Stimulated activated CD4-positive, alpha-beta T cell treated with anti-CD3 and anti-CD28 coated beads, Interleukin-1b, Interleukin-23, amount 100 ng/mL, for 24 hours (primary cell): ENCODE measurements at places on chromosomes 2 and 18.

GRCh38 chr18:24214913-24215312 lies 76.1 kb downstream of the CABYR start:
- DNase-seq, result no peak

DNA sequence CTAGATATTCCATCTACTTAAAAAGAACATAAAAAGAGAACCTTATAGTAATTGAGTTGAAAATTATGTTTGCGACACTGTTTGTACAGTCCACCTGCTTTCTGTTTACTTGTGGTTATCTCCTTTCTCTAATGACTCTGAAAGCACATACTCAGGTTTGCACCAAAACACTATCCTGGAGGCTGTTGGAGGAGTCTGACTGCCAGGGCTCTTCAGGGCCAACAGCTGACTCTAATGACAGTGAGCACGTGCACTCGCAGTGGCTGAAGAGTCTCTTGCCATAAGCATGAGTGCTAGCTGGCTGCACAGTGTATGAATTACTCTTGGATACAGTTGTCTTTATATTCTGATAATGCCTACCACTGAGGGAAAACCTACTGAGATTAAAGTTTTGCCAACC lies 16.7 kb upstream of the GLS start:
- DNase-seq, result no peak

DNA sequence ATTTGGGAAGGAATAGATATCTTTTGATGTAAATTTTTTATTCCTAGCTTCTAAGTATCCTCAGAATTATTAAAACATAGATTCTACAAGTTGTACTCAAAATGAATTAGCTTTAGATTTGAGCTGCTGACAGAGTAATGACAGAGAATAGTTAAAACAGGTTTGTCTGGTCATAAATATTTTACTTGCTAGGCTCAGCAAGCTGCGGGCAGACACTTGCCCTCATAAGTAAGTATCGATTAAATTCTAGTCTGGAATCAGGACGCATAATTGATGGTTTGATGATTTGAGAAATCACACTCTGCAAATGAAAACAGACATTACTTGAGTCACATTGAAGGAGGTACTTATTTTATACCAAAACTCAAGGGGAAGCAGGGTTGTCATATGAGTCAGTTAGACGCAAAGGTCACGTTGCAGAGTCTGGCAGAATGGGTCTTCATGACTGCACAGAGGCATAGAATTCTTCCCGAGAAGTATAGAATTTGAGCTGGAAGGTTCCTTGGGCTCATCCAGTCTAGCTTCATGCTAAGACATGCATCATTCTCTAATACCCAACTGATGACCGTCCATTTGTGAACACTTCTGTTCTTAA lies 27.5 kb downstream of the ARL4C start:
- DNase-seq, result no peak

GRCh38 chr2:209253544-209253943 lies 170.3 kb upstream of the MAP2 start:
- no peak for DNase-seq

DNA sequence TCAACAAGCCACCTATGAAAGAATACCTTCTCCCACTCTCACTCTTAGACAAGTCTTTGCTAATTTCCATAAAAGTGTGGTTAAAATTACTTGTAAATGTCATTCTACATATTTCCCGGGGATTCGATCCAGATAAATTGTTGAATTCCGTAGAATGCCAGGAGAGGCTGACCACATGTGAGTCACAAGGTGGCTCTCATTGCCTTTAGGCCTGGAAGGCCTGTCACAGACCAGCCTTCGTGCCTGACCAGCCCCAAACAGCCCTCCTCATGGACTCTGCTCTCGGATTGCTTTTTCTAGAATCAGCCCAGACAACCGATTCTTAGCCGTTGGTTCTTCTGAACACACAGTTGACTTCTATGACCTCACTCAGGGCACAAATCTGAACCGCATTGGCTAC lies 86.0 kb downstream of the RTN4 start:
- DNase-seq, result no peak

- no peak for DNase-seq
These were observed 79.2 kb downstream of the SMAD7 start for GRCh38 chr18:48871391-48872166.

GRCh38 chr2:22536133-22536532 lies 848.8 kb upstream of the KLHL29 start:
- no peak for DNase-seq

DNA sequence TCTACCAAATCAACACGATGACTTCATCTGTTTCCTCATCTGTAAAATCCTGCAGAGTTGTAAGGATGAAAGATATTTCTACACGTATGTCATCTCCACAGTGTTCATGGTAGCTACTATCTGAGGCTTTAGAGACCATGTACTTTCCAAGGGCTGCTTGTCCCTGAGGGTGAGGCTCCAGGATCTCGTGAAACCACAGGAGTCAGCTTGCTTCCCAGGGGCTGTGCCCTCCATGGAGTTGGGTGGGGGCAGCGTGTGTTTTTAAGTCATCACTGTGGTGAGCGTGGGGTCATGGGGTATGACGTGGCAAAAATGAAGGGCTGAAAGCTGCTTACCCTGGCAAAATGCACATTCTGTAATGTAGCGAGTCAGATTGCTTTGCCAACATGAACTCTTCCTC lies 81.6 kb downstream of the ASAP2 start:
- no peak for DNase-seq

DNA sequence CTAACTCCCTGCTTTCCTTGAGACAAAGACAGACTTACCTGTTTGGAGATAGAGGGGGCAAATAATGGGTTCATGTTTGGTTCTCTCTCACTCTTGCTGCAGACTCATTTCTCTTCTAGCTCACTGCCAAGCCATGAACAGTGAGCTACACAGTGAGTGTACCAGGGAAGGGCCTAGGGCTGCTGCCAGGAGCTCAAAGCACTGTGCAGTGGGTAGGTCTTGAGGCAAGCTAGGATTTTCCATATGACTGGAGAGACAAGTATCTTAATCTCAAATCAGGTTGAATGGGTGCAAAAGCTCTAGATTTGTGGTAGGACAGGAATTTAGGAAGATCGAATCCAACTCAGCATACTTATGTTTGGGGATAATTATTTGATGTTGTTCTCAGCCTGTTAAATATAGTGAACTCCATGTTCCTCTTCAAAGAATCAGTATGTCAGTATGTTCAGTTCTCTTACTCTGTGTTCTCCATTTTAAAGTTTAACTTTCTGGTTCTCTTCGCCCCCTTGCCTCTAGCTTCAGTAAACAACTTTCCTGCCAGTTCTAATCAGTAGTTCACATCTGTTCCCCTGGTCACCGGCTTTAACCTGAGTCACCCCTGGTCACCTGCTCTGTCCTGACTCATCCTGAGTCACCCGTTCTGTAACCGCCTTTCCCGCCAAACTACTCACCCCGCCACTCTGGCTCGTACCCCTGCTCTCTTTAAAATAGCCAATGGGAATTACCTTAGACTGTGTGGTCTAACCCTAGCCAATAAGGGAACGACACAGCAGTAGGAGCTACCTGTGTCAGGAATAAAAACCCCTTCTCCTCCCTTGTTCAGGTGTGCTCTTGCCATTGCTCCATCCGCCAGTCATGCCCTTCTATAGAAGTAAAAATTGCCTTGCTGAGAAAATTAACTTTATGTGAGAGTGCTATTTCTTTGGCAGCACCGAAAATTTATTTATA lies 21.9 kb downstream of the SLC25A52 start:
- DNase-seq, result no peak

DNA sequence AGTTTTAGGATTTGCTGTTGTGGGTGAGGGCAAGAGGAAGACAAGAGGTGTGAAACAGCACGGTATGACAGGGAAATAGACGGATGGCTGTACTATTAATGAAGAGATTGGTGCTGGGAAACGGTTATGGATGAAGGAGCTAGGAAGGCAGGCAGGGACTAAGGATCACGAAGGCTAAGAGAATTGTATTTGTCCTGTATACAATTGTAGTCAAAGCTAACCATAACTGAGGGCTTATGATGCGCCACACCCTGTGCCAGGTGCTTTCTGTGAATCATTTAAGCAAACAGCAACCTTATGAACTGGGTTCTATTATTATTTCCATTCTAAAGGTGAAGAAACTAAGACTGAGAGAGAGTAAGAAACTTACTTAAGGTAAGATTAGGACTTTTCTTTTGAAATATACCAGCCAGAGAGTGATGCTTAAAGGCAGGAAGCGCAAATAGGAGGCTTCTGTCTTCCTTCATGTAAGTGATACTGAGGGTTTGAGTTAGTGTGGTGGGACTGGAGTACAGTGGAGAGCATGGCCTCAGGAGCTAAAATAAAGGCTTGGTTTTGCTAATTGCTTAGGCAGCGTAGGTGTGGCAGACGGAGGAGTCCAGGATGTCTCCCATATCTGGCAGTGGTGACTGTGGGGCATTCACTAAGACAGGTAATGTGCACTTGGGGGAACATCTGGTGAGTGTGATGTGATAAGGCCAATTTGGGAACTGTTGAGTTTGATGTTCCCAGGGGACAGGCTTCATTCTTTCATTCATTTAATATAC lies 85.8 kb downstream of the PLEKHM3 start:
- no peak for DNase-seq

DNA sequence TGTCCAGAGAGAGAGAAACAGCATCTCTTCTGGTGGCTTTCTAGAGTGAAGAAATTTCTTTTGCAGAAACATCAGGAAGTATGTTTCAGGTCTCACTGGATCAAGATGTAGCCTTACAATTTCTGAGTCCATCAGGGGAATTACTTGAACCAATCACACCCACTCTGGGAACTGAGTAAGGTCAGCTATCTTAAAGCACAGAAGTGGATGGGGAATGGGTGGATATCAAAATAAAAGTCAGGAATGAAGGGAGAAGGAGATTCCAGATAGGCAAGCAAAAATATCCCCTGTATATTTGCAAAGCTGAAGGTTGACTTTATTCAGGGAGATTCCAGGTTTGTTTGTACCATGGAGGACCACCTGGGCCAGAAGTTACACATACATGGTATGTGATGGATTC lies 188.0 kb downstream of the CYRIA start:
- DNase-seq, result no peak

- no peak for DNase-seq
These were observed 95.3 kb upstream of the BZW1 start for GRCh38 chr2:200716386-200716785.

GRCh38 chr2:84969511-84970209 lies 1.3 kb upstream of the KCMF1 start:
- no peak for DNase-seq

DNA sequence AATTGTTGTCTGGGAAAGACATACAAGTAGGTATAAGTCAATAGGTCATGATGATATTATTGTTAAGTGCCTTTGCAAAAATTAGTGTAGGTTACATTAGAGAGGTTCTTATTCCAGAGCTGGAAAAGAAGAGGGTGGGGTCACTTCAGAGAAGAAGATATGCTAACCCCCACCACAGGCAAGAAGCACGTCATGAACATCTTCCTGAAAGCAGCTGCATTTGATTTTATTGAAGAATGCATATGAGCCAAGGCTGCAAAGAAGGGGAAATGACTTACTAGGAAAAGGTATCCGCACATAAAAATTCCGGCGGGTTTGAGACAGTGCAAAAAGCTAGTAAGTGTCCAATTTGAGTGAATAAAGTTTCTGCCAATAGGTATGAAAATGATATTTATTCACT lies 195.3 kb upstream of the CDH2 start:
- DNase-seq, result no peak

- DNase-seq, result no peak
These were observed 961 bp upstream of the SLC40A1 start for GRCh38 chr2:189581354-189582139.

- no peak for DNase-seq
These were observed 1039.0 kb downstream of the SOCS6 start for GRCh38 chr18:71327850-71328249.

GRCh38 chr2:173109253-173110188 lies 33.9 kb downstream of the MAP3K20 start:
- no peak for DNase-seq

DNA sequence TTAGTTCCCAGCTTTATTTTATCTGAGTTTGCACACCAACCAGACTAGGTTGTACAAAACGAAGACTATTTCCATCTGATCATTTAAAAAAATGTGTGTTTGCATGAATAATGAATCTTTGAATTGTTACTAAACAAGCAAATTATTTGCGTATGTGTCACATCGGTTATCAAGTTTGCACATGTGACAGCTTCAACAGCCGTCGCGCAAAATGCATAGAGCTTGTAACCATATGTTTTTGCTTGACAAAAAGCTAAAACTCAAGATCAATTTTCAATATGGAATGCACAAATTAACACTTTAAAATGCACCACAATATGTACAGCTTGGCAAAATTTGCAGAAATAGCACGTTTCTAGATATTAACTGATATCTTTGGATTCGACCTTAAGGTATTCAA lies 184.1 kb downstream of the PTGR3 start:
- DNase-seq, result no peak

DNA sequence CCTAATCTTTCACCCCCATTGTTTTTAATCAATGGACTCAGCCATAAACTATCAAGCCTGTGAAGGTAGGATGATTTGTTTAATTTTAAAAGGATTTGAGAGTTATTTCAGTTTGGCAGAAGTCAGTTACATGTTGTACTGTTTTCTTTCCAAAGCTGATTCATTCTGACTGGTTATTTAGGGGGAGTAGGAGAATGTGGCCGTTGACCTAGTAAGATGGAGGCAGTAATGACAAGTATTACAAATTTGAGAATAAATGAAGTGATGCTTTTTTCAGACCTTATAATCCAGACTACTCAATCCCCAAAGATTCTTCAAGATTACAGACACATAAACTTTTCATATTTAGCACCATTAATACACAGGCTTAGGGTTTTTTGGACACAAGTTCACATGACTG lies 4.3 kb downstream of the EPHA4 start:
- no peak for DNase-seq

- DNase-seq, result no peak
These were observed 32.9 kb downstream of the FAP start for GRCh38 chr2:162210385-162210784.

- no peak for DNase-seq
These were observed 100.6 kb upstream of the ITGA4 start for GRCh38 chr2:181356526-181357130.

DNA sequence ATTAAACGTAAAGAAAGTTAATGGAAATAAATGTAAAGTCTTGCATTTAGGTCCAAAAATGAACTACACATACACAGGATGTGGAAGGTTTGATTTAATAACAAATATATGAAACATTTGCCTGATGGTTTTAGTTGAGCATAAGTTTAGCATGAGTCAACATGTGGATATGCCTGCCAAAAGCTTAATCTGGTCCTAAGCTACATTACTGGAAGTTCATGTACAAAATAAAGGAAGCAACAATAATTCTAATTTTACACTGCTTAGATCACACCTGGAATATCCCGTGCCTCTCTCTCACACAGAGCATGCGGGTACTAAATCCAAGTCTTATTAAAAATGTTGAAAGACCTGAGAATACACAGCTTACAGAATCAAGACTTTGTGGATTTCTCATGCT lies 276.5 kb upstream of the NRP2 start:
- DNase-seq, result no peak

DNA sequence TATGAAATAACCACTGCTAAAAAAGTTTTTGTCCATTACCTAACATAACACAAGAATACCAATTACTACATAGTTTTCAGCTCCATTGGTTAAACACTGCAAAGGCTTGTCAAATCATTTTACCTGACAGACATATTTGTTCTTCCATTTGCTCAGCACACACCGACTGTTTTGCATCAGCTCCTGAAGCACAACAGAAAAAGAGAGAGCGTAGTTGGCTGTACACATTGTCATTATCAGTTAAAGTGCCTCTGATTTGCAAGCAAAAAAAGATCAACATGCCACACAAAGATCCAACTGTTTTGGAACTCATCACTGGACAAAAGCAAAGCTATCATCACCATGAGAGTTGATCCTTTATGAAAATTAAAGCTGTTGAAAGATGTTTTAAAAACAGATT lies 103.8 kb downstream of the WDPCP start:
- no peak for DNase-seq
